GM13976 (cell line): ENCODE measurements at places on chromosomes 3 and 15.

GRCh38 chr3:197035577-197035976 lies 6.0 kb upstream of the MELTF start:
- no peak for DNase-seq

DNA sequence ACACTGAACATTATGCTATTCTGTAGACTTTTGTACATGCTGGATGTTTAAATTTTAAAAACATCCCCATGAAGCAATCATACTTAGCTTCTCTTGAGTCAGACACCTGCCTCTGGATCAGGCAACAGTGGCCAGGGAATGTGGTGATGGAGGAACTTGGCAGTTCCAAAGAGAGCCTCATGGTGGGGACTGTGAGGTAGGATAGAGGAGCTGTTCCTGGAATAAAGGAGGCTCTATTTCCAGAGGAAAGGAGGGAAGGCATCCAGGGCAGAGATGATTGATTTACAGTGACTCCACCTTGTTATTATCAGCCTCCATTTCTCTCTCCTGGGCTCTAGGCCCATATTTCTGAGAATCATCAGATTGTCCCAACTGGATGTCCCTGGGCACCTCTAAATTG lies 35.0 kb upstream of the ABHD17C start:
- no peak for DNase-seq

GRCh38 chr3:192128922-192129321 lies 598.4 kb downstream of the FGF12 start:
- peak; percentile 23 for DNase-seq

GRCh38 chr15:81752974-81753373 lies 292.8 kb downstream of the MEX3B start:
- no peak for DNase-seq

DNA sequence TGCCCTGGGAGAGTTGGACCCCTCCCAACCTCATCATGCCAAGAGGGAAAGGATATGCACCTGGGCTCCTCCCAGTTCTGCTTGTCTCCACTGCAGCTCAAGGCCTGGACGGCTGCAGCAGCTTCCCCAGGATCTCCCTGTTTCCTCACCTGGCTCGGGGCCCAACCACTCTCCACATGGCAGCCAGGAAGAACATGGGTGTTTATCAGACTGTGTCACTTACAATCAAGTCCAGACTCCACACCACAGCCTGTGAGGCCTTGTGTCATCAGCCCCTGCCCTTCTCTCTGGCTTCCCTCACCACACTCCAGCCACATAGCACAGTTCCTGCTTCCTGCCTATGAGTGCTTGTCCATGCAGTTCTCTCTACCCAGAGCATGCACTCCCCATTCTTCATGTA lies 534.4 kb downstream of the EPHB1 start:
- no peak for DNase-seq

GRCh38 chr3:184233127-184233843 lies 3.9 kb downstream of the VWA5B2 start:
- peak; percentile 15 for DNase-seq

GRCh38 chr3:31105011-31105410 lies 210.6 kb upstream of the GADL1 start:
- DNase-seq = no peak

GRCh38 chr3:125434582-125435011 lies 59.5 kb upstream of the ZNF148 start:
- no peak for DNase-seq

DNA sequence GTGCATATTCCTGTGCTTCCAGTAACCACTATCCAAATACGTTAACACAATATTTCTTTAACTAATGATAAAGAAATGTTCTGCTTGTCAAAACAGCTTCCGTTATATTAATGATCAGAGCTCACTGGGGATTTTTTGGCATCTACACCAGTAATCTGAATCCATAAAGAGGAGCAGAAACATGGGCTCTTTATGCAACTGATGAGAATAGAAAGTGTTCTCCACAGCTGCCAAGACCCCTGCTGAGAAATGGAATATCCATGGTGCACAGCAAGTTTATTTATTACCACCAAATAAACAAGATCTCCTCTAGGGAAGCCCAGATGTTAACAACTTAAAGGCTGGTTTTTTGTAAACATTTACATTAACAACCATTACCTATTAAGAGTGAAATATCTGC lies 54.5 kb downstream of the ALDH1A2 start:
- no peak for DNase-seq

GRCh38 chr15:66588537-66588936 lies 22.7 kb upstream of the LCTL start:
- no peak for DNase-seq

GRCh38 chr3:77939726-77940125 lies 899.8 kb downstream of the ROBO2 start:
- DNase-seq = no peak

GRCh38 chr3:113898892-113899291 lies 48.9 kb upstream of the ZDHHC23 start:
- no peak for DNase-seq

GRCh38 chr3:193190146-193190786 lies 50.8 kb upstream of the PLAAT1 start:
- DNase-seq = peak; percentile 22

- DNase-seq = no peak
These were observed 3.1 kb upstream of the MECOM start for GRCh38 chr3:169666376-169667165.
